CD4-positive, alpha-beta T cell treated with Interleukin-2 at 100 ng/mL for 4 hours (primary cell): ENCODE measurements at places on chromosomes 2 and 18.

- no peak for DNase-seq
Observed at GRCh38 chr2:12588986-12589385, 127.8 kb upstream of the TRIB2 start.

GRCh38 chr2:99545066-99545465 is 55.2 kb upstream of the REV1 start:
- no peak for DNase-seq

- DNase-seq = no peak
Observed at GRCh38 chr2:23533338-23533695, 148.3 kb downstream of the KLHL29 start.

- DNase-seq = no peak
Observed at GRCh38 chr2:10982931-10983701, 71.4 kb downstream of the KCNF1 start.

GRCh38 chr2:153232464-153232863 is 246.1 kb downstream of the RPRM start:
- DNase-seq = no peak

DNA sequence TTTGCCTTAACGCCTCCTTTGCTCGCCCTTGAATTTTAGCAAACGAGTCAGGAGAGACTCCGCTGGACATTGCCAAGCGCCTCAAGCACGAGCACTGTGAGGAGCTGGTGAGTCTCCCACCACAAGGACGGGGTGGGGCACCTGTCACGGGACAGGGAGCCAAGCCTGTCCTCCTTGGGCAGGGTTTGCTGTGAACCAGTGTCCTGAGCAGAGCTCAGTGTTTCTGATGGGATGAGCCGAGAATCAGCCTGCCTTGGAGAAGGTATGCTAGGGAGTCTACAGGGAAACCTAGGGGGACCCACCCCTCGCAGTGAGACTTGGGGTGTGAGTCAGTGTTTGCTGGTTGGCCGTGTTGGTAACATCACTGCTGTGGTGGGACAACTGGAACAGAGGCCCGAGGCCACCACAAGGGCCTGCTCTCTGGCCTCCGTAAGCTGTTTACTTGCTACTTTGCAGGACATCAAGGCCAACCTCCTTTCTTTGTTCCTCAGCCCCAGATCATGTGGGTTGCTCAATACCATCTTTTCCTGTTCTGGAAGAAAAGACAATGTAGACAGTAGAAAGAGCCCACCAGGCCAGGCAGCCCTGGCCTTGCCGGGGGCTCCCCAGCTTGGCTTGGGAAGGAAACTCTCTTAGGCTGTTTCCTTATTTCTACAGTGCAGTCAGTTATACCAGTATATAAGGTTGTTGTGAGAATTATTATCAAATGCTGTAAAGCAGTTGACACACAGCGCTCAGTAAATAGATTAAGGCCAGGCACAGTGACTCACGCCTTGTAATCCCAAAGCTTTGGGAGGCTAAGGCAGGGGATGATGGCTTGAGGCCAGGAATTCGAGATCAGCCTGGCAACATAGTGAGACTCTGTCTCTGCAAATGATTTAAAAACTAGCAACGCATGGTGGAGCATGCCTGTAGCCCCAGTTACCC is 42.4 kb downstream of the ITGB1BP1 start:
- DNase-seq = no peak
